ENCODE measurements at places on chromosomes 12 and 14.

DNA sequence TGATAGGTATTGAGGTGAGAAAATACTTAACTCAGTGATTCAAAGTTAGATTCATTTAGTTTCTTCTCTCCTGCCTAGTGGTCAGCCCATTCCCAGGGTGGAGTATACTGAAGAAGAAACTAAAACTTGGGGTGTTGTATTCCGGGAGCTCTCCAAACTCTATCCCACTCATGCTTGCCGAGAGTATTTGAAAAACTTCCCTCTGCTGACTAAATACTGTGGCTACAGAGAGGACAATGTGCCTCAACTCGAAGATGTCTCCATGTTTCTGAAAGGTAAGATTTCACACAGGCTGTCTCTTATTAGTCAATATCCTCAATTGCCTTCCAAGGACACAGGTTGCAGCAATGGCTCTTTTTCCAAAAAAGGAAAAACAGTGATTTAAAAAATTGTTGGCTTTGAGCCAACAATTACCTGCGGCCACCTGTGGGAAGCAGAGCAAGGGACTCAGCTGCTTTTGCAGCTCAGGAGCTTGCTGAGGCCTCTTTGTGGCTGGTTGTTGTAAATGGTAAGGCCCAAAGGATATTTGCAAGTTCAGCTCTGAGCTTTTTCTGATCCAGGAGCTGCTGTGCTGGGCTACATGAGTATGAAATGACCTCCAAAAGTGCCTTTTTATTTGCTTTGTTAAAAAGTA, 33.9 kb downstream of the TPH2 start:
- DNase-seq = no peak

DNA sequence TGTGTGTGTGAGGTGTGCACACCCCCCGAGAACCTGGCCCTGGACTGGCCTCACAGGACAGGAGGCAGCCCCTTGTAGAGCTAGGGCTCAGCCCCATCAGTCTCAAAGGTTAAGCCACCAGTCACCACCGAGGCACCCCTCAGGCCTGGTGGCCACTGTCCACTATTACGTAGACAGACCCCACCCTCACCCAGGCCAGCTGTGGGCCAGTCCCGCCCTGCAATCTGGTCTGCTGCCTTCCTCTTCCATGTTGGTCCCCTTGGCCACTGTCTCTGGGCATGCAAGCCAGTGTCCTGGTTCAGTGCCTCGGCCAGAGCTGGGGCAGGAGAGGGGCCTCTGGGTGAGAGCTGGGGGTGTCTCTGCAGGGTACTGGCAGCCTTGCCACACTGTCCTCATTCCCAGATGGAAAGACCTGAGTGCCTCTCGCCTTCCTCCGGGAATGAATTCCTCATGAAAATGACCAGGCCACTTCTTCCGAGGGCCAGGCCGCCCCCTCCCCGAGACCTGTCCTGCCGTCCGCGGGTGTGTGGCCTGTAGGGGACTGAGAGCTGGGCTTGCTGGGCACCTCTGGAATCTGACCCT, 897 bp upstream of the TEX22 start:
- no peak for DNase-seq

DNA sequence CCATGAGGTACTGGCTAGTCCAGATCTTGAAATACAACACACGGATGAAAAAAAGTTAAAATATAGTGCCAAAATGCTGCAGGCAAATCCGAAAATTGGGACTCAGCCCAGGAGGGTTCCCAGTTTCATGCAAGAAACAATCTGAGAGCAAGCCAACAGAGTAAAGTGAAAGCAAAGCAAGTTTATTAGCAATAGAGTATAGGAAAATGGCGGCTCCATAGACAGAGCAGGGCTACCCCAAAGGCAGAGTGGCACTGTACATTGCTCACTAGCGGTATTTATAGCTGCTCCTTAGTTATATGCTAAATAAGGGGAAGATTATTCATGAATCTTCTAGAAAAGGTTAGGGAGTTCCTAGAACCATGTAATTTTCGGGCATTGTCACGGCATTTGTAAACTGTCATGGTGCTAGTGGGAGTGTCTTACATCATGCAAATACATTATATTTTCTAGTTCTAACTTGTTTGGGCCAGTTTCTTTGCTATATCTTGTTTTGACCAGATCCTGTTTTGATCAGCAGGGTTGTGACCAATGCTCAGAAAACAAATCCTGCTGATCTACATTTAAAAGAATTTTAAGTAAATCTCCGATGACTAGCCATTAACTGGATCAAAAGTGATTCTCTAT, 29.1 kb downstream of the RECQL start:
- DNase-seq = no peak

- no peak for DNase-seq
These were observed 179.8 kb downstream of the DERA start for GRCh38 chr12:16090974-16091373.

DNA sequence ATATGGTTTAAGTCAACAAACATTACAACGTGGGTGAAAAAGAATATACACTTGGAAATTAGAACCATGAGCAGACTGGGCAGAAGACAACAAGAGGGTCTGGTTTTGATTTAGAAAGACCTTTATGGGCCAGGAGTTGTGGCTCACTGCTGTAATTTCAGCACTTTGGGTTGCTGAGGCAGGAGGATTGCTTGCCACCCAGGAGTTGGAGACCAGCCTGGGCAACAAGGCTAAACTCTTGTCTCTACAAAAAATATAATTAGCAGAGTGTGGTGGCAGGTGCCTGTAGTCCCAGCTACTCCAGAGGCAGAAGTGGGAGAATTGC, 2.7 kb upstream of the NFKBIA start:
- no peak for DNase-seq

DNA sequence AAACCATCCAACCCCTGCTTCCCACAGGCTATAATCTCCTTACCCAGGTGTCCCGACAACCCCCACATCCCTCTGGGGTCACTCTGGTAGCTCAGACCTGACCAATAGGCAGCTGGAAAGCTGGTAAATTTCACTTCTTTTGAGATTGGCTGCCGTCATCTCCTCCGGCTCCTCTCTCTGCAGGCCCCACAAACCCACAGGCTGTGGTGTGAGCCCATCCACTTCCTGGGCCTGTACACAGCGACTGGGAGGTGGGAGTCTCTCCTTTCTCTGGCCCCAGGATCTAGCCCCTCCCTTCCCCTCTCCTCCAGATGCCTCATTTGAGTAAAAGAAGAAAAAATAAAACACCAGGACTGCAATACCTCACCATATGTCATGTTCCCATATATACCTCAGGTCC, 709 bp downstream of the INHBC start:
- DNase-seq = no peak

- DNase-seq = no peak
These were observed 44.5 kb upstream of the ESRRB start for GRCh38 chr14:76331328-76332011.

DNA sequence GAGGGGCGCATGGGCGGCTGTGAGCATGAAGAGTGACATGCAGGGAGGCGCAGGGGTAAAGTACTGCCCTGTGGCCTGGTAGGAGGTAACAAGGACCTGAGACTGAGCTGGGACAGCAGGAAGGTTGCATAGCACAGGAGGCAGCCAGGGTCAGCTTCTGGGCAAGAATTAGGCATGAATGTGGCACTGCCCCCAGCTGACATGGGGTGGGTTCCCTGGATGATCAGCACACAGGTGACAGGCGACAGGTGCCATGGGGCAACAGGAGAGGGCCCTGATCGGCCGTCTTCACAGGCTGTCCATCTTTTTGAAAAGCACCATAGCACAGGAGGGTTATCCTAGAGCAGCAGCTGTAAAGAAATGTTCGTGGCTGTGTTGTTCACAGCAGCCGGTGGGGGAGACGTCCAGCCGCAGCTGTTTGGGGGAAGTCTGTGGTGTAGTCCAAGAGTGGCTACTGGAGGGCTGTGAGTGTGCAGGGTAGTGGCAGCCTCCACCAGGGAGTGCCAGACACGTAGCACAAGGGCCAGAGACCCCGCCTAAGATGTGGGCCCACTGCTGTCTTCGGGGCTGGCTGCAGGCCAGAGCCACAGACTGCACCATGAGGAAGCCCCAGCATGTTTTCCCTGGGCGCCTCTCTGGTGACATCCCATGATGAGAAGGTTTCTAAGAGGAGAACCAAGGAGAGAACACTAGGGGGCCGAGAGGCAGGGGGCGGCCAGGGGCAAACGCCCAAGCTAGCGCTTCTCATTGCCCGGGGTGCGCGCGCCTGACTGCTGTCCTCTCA, 8.4 kb downstream of the CLBA1 start:
- DNase-seq = no peak

DNA sequence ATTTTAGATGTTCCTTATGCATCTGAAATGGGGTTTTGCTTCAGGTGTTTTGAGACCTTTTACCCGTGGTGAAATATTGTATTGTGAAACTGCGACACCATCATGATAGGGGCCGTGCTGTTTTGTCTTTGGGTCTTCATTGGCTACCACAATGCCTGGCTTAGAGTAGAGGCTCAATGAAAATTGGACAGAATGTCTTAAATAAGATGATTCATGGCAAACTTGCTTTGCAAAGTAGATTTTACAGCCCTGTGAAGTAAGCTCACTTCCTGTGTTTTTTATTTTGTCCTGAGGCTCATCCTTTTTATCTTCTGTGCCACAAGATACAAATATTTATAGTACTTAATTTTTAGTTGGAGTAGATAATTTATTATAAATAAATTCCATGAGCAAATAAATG, 111.3 kb upstream of the FRMD6 start:
- DNase-seq = no peak

- no peak for DNase-seq
These were observed 34.5 kb downstream of the RTN1 start for GRCh38 chr14:59836116-59836515.

GRCh38 chr14:102903248-102903888, 19.1 kb upstream of the AMN start:
- DNase-seq = no peak

GRCh38 chr12:40022850-40023249, 83.0 kb downstream of the SLC2A13 start:
- DNase-seq = no peak

- no peak for DNase-seq
These were observed 138.9 kb upstream of the MAX start for GRCh38 chr14:65241125-65241752.

- DNase-seq = no peak
These were observed 480.7 kb upstream of the RGS6 start for GRCh38 chr14:71451501-71451900.

DNA sequence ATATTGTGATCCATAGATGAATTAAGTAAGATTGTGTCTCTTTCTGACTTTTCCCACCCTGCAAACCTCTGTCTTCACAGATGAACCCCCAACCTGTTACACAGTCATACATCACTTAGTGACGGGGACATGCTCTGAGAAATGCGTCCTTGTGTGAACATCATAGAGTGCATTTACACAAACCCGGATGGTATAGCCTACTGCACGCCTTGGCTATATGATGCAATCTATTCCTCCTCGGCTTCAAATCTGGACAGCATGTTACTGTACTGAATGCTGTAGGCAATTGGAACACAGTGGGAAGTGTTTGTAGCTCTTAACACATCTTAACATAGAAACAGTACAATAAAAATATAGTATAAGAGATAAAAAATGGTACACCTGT, 7.4 kb upstream of the TESPA1 start:
- DNase-seq = no peak

DNA sequence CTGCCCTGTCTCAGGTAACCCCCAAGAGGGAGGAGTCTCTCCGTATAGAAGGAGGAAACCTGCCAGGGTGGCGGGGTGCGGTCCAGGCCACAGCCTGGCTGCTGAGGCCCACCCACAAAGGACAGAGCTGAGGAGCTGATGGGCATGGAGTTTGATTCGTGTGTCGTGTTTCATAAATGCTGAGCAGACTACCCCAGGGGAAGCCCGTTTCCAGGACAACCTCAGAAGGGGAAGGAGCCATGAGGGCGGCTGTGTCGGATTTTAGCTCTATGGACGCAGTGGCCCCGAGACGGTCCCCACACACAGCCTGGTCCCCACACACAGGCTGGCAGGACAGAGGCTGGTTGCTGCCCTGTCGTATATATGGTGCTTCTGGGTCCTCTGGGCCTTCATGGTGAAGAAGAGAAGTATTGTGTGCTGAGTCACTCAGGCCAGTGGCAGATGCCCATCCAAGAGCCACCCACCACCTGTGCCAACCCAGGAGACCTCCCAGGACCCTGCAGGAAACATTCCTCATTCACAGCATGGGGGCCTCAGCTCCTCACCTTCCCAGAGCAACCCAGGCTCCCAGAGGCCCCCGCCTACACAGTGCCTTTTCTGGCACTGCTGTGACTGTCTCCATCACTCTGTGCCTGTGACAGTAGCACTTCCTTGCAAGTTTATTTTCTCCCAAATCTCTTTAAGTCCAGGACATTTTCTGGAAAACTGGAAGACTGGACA, 63.1 kb upstream of the RIN3 start:
- no peak for DNase-seq

DNA sequence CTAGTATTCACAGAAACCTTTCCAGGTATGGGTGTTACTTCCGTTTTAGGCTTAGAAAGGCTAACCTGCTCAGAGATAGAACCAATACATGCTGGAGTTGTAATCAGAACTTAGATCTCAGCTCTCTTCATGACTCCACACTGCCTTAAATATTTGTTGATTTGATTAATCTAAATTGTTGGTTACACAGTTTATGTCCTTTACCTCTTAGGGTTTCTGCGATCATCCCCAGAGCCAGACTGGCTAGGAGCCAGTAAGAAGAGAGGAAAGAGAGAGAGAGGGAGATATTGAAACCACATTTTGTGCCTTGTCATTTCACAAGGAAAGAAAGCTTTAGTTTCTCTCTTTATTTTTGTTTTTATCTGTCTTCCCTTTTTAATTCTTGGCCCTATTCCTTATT, 16.8 kb upstream of the MGP start:
- no peak for DNase-seq

DNA sequence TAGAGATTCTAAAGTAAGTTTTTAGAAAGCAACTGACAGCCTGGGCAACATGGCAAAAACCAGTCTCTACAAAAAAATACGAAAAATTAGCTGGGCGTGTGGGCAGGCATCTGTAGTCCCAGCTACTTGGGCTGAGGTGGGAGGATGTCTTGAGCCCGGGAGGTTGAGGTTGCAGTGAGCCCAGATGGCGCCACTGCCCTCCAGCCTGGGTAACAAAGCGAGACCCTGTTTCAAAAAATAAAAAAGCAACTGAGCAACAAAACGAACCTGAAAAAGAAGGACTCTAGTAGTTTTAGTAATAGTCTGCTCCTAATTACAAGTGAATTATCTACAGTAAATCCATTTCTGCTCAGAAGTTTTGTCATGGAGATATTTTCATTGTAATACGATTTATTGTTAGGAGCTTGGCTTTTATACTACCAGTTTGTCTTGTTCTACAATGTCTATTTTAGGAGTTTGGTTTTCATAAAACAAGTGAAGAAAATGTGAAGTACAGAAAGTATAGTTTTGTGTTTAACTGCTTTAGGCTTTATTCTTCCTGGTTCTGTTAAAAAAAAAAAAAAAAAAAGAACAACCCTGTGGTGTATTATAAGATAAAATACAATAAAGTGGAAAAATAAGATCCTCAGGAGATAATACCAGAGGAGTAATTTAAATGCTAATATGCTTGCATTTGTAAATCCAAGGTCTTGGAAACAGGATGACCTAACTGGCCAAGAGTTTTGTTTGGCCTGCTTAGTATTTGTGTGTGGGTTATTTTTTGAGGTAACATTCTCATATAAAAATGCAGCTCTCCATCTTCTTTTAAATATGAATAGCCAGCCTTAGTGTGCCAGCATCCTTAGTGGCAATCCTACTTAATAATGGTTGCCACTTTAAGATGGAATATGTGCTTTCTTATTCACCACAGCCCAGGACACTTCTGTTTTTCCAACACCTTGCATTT, 2.8 kb downstream of the TMX1 start:
- no peak for DNase-seq

GRCh38 chr12:96294831-96295230, 100.7 kb downstream of the ELK3 start:
- no peak for DNase-seq
